H9 (cell line): ENCODE measurements at places on chromosomes 6 and 20. TPM values are rescaled to one million over a fixed set of nuclear protein-coding genes. Genes with fewer than 3 reads are reported as not detected.

Gene ZBTB12
- total RNA-seq: 31.0 and 32.7 TPM in 2 replicates

Gene LY86
- not detected in 2 replicates for total RNA-seq

Gene BMP6
- total RNA-seq: 0.28 and 0.61 TPM in 2 replicates

Gene TRIM10
- 0.07 and 0.09 TPM in 2 replicates for total RNA-seq

Gene PCSK2
- 1.5 and 2.8 TPM in 2 replicates for total RNA-seq

Gene NMBR
- not detected in 2 replicates for total RNA-seq

Gene FOXC1
- 0.04 TPM in 1 of 2 replicates, not detected in the other for total RNA-seq

Gene BHLHE23
- total RNA-seq: 0.22 and 0.35 TPM in 2 replicates

Gene ZBP1
- not detected in 2 replicates for total RNA-seq

Gene SLC26A8
- 0.09 and 0.55 TPM in 2 replicates for total RNA-seq

Gene SLC17A2
- not detected in 2 replicates for total RNA-seq

Gene IP6K3
- 0.29 and 0.46 TPM in 2 replicates for total RNA-seq
